ENCODE measurements at places on chromosomes 13 and 19.

GRCh38 chr13:27339299-27339698 lies 68.7 kb downstream of the RASL11A start:
- DNase-seq = no peak

DNA sequence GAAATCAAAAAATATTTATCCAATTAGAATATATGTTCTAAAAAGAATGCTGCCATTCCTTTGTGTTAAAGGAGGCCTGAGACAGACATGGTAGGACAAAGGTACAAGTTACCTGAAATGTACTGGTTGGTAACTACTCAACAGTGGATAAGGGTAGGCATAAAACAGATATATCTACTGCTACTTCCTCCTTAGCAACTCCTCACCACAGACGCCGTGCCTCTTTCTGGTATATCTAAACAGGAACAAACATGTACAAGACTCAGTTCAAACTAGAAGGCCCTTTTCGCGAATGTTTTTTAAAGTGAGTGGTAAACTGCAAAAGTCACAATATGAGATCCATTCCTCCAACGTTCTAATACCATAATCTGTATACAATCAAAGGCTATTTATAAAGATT lies 86.9 kb downstream of the TBC1D4 start:
- peak; percentile 29 for DNase-seq

DNA sequence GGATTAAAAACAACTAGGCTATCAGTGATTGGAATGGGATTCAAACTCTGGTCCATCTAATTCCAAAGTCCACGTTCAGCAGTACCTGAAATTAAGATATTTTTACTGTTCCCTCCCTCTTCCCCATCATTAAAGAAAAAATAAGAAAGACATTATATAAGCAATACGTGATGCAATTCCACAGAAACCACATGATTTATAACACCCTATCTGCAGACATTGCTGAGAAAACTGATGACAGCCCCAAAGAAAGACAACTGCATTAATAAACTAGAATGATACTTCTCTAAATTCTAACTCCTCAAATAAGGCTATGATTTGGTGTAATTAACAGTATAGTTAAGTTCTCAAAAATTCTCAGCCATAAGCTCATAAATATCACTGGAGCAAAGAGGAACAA lies 19.1 kb downstream of the LNX2 start:
- DNase-seq = no peak

- no peak for DNase-seq
Measured at GRCh38 chr13:30847650-30848307, 58.3 kb upstream of the MEDAG start.

DNA sequence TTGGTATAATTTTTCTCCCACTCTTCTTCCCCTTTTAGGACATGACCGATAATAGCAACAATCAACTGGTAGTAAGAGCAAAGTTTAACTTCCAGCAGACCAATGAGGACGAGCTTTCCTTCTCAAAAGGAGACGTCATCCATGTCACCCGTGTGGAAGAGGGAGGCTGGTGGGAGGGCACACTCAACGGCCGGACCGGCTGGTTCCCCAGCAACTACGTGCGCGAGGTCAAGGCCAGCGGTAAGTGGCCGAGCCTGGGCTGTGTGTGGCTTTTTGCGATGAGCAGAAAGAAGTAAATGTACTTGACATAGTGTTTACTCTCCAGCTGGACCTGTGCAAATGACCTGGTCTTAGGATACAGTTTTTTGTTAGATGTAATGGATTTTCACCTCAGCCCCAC lies 102.5 kb downstream of the ARHGEF7 start:
- no peak for DNase-seq

DNA sequence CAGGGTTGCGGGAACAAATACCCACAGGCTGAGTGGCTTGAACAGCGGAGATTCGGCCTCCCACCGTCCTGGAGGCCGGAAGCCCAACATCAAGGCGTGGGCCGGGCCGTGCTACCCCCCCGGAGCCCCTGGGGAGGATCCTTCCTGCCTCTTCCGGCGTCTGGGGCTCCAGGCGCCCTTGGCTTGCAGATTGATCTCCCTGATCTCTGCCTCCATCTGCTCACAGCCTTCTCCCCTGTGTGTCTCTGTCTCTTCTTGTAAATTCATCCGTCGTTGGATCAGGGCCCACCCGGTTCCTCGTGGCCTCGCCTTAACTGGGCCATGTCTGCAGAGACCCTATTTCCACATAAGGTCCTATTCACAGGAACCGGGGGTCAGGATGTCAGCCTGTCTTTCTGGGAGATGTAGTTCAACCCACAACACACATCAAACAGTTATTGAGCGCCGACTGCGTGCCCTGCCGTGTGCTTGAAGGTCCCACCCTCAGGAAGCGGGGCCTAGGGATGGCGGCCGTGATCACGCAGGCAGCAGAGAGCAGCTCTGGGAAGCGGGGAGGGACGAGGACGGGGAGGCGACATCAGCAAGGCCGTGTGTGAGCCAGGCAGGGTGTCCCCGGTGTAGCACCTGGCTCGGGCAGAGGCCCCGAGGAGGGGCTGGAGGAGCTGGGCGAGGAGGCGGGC lies 21.3 kb downstream of the HCN2 start:
- peak; percentile 62 for DNase-seq

- no peak for DNase-seq
Measured at GRCh38 chr13:77001963-77002587, 10.2 kb downstream of the CLN5 start.

GRCh38 chr13:71461892-71462291 lies 405.1 kb downstream of the DACH1 start:
- DNase-seq = no peak

GRCh38 chr13:110536006-110536693 lies 25.4 kb downstream of the RAB20 start:
- peak; percentile 29 for DNase-seq

DNA sequence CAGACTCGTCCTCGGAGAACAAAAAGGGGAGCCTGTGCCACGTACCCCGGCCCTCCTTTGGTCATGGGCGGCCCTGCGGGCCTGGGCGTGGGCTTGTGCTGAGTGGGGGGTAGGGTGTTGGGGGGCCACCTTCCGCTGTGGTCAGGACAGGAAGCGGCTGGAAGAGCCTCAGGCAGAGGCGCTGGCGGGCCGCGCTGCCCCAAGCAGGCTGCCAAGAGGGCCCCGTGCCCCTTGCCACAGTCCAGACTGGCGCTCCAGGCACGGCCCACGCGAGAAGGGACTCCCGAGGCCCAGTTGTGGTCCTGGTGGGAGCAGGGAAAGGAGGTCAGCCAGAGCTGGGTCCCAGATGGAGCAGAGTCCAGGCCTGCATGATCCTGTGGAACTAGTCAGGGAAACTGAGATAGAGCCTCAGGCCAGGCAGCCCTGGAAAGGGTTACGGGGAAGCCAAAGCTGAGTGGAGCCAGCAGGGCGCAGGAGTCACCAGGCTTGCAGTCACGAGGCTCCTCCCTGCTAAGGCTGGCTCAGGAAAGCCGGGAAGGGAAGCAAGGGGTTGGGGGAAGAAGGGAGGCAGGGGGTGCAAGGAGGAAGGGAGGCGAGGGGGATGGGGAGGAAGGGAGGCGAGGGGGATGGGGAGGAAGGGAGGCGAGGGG lies 135.0 kb downstream of the CRYL1 start:
- DNase-seq = no peak

DNA sequence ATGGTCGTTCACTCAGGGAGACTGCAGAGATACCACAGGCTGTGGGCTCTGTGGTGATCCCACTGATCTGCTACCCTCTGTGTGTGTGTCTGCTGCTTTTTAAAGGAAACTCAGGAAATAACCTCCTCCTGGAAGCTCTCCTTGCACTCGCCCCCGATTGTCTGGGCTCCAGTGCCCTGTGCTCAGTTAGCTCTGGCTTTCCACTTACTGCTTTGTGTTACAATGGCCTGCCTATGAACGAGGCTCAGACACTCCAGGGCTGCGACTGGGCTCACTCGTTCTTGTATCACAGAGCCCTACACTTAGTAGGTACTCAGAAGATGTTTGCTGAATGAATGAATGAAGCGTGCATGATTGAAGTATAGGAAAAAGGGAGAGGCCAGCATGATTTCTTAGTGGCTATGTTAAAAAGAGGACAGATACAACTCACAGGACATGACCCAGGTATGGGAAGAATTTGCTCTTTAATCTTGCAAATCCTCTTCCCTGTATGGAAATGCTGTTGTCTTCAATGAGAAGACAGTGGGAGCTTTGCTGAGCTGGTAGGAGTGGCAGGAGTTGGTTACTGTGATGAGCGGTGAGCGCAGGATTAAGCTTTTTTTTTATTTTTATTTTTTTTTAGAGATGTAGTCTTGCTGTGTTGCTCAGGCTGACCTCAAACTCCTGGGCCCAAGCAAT lies 26.4 kb downstream of the B3GLCT start:
- no peak for DNase-seq

DNA sequence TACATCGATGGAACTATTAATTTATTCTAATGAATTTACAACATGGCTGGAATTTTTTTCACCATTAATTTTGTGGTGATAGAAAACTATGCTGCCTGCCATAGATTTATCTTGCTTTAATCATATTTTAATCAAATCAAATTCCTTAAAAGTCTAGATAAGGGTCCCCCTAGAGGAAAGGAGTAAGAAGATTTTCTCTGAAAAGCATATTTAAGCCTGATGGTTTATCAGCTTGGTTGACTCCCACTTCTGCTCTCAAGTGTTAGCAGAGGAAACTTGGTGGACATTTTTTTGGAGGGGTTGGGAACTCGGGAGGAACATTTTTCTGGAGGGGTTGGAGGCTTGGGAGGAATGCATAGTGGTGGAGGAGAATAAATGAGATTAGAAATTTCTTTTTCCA lies 253.3 kb downstream of the KCNRG start:
- DNase-seq = no peak

DNA sequence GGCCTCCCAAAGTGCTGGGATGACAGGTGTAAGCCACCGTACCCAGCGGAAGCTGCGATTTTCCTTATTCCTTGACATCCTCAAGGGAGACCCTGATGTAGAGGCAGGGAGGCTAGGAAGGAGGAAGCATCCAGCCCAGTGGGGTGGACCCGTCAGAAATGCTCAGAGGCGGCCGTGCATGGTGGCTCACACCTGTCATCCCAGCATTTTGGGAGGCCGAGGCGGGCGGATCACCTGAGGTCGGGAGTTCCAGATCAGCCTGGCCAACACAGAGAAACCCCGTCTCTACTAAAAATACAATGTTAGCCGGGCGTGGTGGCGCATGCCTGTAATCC lies 11.6 kb downstream of the GZMM start:
- DNase-seq = no peak

DNA sequence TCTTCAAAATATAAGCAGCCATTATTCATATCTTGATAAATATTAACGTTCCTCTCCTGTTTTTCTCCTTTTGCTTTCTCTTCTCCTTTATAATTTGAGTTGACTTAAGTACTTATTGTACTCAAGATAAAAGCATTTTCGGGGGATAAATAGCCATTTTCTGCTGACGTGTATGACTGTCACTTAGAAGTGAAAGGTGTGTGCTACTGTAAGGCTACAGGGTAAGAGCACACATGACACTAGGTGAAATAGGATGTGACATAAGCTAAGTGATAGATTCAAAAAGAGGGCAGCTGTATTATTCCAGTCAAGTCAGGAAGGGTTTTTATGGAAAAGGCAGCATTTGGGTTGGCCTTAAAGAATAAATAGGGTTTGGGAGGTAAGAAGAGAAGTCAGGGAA lies 128.5 kb downstream of the GPC6 start:
- no peak for DNase-seq

GRCh38 chr13:86579662-86580061 lies 780.4 kb upstream of the SLITRK6 start:
- no peak for DNase-seq

GRCh38 chr19:36819130-36819630 lies 19.0 kb downstream of the ZNF790 start:
- no peak for DNase-seq

DNA sequence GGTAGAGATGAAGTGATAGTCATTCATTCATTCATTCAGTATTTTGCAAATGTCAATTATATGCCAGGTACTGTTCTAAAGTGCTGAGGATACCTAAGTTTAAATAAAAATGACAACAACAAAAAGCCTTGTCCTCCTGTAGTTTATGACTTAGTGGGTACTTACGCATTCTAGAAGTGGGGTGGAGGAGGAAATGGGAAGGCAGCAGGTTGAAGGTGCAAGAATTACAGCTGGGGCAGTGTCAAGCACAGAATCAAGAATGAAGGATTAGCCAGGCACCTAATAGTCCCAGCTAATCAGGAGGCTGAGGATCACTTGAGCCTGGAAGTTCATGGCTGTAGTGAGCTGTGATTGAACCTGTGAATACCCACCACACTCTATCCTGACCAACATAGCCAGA lies 90.7 kb upstream of the STARD13 start:
- no peak for DNase-seq

DNA sequence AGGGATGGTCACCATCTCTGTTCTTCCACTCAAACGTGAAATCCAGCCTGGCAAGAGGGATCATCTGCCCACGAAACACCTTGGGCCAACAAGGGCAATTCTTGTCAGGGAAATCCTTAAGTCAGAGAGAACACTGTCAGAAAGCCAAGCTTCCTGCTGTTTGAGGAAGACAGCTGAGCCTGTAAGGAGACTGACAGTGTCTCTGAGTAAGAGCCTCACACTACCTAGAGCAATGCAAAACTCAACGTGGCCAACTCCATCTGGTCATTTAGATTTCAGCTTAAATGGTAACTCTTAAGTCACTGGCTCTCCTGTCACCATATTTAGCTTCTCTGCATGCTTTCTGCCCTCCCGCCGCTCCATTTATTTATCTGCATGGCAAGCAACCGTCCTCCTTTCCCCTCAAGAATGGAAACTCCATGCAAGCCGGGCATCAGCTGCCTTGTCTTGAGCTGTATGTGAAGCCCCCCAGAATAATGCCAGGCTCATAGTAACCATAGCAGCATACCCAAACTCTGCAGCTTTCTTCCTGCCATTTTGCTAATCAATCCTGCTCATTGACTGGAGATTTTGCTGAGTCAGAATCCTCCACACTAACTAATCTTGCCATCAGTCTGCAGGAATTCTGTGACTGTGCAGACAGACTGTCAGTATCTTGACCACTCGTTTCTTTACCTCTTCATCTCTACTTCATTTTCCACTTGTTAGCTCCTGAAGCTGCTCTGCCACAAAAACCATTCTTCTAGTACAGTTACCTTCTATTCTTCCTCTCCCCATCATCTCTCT lies 159.8 kb downstream of the IRS2 start:
- DNase-seq = no peak

DNA sequence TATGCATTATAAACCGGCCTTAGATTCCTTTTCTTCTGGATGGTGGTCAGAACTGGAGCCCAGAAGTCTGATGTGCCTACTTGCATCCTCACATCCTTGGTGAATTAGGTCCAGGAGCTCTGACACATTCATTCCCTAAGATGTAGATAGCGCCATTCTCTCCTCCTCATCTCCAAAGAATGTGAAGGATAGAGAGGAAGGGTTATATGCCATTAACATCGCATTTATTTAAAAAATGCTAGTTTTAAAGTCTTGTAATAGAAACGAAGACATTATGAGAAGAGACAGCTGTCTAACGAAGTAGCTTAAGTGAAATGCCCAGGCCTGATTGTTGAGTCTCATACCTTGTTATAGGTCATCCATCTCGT lies 9.7 kb downstream of the MBNL2 start:
- no peak for DNase-seq

Data from KG1 (cell line).